Urinary bladder (tissue), 4 donors: ENCODE measurements at places on chromosomes 3 and 15. TPM values are rescaled to one million over a fixed set of nuclear protein-coding genes. Genes with fewer than 3 reads are reported as not detected.

The CYP19A1 gene
- 0.69 TPM for total RNA-seq

The CLSTN2 gene
- 4.9 TPM for total RNA-seq

The PLA2G4D gene
- total RNA-seq: not detected

The RTP1 gene
- not detected for total RNA-seq

The PCCB gene
- 29.7 TPM for total RNA-seq

The FANCD2OS gene
- not detected for total RNA-seq

The DPPA4 gene
- 0.16 TPM for total RNA-seq

The PATL2 gene
- total RNA-seq: 1.7 TPM

The GOLGA6D gene
- not detected for total RNA-seq

The CCR4 gene
- 0.53 TPM for total RNA-seq
